ENCODE measurements at places on chromosomes 5 and 9.

- DNase-seq: no peak
These were observed 351.1 kb upstream of the TLE4 start for GRCh38 chr9:79220666-79221065.

DNA sequence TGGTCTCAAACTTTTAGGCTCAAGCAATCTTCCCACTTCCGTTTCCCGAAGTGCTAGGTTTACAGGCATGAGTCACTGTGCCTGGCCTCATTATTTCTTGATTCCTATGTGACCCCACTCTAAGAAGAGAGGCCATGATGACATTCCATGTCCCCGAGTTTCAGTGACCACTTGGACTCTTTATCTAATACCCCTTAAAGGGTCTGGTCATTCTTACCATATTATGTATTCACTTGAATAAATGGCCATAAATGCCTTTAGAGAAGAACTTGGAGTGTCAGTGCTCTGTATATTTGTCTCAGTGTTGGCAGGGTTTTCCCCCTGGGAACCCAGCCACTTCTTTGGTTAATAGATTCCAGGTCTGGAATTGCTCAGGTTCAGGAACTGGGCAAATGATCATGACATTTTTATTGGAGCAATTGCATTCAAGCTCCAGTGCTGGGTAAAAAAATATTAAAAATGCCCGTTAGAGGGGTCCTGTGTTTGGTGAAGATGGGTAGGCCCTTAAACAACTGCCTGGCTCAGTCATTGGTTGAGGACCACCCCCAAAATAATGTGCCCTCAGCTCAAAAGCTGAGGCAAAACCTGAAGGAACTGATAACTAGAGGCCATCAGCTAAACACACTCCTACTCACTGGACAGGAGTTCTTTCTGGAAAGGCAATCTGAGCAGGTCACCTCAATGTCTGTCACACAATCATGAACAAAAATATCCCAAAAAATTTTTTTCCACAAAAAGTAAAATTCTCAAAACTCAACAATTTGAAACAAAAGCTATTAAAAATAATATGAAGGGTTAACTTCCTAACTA lies 186.6 kb upstream of the ZNF608 start:
- no peak for DNase-seq

DNA sequence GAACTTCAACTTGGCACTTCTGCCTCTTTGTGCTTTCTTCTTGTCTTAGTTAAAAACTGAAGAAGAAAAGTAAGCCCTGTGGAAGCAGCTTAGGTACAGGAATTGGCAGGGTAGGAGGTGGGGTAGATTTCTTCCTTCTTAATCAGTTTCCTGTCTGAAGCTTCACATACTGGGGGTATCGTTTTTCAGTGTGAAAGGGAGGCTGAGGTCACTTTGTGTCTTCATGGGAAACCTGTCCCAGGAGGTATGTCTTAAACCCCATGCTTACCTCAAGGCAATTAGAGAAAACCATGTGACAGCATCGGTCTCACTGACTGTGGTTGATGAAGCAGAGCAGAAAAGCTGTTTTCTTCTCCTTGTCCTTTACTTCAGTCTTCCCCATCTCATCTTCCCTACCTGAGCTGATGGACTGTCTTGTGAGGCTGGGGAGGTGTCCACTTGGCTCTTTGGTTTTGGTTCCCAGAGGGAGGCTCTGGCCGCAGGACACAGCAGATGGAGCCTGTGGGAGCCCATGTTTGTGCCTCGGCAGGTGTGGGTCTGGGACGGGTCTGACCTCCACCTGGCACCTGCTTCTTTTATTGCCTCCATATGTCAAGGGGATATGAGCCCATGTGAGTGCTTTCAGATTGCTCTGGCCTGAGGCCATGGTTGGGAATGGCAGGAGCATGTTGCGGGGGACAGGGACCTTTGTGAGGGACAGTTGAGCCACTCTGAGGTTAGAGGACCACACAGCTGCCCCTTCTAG lies 47.0 kb downstream of the SH3GL2 start:
- no peak for DNase-seq

GRCh38 chr5:10699987-10700386 lies 61.0 kb downstream of the DAP start:
- DNase-seq: no peak

- no peak for DNase-seq
These were observed 951.1 kb upstream of the DMAC1 start for GRCh38 chr9:8750639-8751051.

DNA sequence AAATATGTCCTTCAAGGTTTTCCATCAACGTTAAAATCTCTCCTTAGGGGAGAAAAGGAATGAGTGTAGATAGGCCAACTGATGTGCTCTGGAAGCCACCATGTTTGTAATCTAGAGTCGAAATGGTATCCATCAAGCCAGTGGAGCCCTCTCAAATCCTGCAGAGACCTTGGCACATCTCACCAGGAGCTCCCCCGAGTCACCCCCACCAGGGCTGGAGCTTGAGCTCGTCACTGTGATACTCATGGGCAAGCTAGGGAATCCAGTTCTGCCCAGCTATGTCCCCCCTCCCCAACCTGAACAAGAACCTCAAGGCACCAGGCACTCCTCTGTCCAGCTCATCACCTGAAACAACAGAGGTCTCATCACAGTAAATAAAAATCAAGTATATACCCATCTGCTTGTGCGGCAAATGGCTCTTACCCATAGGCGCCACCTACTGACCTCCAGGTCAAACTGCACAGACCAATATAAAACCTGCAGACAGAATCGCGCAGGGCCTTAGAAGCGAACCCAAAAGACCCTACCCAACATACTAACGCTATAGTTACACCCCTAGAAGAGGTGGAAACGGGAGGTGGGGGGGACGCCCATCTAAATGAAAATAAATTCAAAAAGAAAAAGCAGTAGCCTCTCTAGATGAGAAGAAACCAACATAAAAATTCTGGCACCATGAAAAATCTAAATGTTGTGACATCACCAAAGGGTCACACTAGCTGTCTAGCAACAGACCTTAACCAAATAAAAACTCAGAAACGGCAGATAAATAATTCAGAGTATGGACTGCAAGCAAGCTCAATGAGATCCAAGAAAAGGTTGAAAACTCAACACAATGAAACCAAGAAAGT lies 75.0 kb downstream of the TTC39B start:
- DNase-seq: no peak

GRCh38 chr5:137916923-137917322 lies 27.7 kb downstream of the PKD2L2 start:
- DNase-seq: no peak

GRCh38 chr5:125525356-125525755 lies 778.9 kb upstream of the ZNF608 start:
- DNase-seq: no peak

GRCh38 chr9:117018966-117019617 lies 332.0 kb downstream of the TRIM32 start:
- no peak for DNase-seq

- no peak for DNase-seq
These were observed 410.9 kb downstream of the BNC2 start for GRCh38 chr9:16459421-16460148.

GRCh38 chr5:56494300-56494731 lies 261.2 kb upstream of the ANKRD55 start:
- no peak for DNase-seq

GRCh38 chr5:168254013-168254693 lies 37.3 kb upstream of the WWC1 start:
- no peak for DNase-seq

DNA sequence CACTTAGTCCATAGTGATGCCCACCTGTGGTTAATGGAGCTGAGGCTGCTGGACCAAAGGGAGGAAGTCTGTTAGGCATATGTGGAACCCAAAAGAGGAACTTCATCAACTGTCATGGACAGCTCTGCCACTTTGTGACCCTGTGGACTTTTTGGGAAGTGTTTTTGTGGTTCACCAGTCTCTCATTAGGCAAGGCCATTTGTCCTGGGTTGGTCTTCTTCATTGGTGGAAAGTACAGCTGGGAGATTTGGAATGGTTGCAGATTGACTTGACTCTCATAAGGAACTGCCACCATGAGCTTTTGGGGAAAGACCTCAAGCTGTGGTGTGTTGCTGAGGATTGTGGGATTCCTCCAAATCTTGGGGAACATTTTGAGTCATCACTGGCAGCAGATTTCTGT lies 31.9 kb upstream of the IL12B start:
- no peak for DNase-seq

- DNase-seq: no peak
These were observed 717.5 kb downstream of the IRX1 start for GRCh38 chr5:4313138-4313537.

DNA sequence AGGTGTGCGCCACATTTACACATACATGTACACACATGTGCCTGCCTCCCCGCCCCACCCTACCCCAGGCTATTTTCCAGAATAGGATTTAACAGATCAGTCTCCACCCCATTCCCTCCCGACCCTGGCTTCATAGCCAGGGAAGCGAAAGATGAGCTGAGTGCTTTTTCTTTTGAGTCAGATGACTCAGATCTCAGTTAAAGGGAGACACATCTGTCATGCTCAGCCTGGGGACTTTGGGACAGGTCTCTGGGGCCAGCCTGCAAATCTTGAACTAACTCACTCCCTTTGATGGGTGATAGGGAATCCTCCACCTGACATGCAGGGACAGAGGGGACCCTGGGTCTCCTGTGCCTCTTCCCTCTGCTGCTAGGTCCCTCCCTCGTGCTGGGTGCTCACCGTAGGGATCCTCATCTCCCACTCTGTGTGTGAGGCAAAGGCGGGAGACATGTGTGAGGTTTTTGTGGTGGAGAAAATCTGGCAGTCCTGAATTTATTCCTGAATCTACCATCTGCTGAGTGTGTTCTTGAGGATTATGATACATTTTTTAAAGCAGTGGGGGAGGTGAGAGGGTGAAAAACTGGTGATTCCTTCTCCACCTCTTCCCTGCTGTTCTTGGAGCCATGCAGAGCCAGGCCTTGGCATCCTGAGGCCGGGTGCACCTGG lies 37.7 kb downstream of the NEUROG1 start:
- peak; percentile 27 for DNase-seq

DNA sequence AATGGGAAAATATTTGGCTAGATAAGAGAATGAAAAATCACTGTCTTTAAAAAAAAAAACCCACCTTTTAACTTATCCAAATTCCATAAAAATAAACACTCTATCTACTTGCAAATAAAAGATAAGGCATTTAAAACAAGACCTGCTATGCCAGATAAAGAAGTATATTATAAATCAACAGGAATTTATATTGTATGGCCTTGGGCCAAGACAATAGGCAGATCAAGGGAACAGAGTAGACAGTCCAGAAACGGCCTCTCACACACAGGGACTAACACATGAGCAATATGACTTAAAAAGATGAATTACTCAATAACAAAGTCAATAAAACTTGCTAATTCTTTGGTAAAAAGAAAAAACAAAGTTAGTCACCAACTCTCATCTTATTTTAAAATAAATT lies 34.7 kb upstream of the ICE1 start:
- DNase-seq: no peak

- DNase-seq: no peak
These were observed 28.5 kb upstream of the KIF4B start for GRCh38 chr5:154984946-154985516.

- no peak for DNase-seq
These were observed 68.8 kb downstream of the NTRK2 start for GRCh38 chr9:84738353-84738752.

DNA sequence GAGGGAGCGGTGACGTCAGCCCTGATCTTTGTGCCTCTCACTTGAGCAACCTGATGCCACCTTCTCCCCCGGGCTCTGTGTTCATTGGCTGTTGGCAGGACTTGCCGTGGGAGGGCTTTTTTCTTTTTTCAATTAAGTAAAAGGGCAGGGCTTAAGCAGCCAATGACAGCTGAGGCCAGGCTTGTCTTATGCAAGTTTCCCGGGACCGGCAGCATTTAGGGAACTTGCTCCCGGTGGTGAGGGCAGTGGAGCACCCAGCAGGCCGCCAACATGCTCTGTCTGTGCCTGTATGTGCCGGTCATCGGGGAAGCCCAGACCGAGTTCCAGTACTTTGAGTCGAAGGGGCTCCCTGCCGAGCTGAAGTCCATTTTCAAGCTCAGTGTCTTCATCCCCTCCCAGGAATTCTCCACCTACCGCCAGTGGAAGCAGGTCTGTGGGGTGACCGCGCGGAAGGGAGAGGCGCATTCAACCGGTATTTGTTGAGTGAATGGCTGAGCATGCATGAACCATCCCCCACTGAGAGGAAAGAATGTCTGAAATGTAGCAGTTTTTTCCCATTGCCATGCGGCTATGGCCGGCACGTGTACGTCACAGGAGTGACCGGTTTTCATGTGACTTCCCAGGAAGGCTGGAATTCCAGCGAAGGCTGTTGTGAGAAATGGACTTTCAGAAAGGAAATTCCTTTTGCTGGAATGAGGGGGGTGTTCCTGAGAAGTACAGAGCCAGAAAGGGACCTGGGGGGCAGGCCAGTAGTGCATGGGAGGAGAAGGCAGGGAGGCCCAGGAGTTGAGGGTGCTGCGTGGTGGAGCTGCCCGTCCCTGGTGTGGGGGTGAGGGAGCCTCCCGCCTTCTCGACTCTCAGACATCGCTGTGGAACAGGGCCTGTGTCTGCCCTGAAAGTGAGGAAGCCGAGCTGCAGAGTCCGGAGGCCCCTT lies 29.0 kb downstream of the PTGES2 start:
- DNase-seq: peak; percentile 97

DNA sequence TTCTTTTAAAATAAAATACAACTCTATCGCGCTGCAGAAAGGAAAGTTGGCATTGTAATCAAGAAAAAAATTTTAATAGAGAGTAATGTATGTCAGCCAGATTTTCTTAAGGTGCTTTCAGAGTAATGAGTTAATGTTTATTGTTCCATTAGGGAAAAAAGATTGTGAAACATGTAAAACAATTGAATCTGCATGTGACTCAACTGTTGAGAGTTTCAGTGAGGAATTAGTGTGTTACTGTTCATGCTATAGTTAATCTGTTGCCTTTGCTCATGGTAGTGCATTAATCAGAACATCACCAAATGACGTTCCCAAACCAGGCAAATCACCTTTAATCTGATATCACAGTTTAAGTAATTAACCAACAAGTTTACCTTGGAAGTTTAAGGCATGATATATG lies 600.5 kb downstream of the NR2F1-AS1 start:
- DNase-seq: no peak

DNA sequence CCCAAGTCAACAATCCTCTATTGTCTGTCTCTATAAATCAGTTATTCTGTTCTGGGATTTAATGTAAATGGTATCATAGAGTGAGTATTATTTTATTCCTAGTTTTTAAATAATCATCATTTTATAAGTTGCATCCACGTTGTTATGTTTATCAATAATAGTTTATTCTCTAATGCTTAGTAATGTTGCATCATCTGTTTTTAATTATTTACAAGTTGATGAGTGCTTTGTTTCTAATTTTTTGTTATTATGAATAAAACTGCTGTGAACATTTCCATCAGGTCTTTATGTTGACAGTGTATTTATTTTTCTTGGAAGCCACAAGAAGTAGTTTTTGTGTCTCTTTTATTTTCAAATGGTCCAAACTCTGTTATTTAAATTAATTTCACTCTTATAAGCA lies 1201.2 kb upstream of the CDH6 start:
- DNase-seq: no peak

GRCh38 chr5:104045987-104046386 lies 483.4 kb upstream of the NUDT12 start:
- DNase-seq: no peak

DNA sequence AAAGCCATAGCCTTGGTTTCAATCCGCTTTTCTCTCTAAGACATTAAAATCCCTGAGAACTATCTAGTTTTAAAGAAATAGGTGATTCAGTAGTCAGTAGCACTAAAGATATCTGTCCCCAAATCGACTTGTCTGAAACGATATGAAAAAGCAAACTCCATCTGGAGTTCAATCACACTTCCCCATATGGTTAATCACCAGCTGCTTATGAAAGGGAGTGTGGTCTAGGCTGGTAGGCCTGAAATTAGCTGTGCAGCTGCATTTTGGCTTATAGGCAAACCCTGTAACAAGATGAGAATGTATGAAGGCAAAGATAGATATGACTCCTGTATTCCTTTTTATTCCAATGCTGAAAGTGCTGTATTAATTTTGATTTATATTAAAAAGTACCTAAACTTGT lies 65.9 kb downstream of the DMRTA1 start:
- no peak for DNase-seq
